Stimulated activated CD8-positive, alpha-beta memory T cell treated with anti-CD3 and anti-CD28 coated beads, Interleukin-7, amount 100 ng/mL, for 1 hour (primary cell): ENCODE measurements at places on chromosomes 2 and 18.

- no peak for DNase-seq
Observed at GRCh38 chr18:1522249-1522615, 617.6 kb downstream of the ADCYAP1 start.

DNA sequence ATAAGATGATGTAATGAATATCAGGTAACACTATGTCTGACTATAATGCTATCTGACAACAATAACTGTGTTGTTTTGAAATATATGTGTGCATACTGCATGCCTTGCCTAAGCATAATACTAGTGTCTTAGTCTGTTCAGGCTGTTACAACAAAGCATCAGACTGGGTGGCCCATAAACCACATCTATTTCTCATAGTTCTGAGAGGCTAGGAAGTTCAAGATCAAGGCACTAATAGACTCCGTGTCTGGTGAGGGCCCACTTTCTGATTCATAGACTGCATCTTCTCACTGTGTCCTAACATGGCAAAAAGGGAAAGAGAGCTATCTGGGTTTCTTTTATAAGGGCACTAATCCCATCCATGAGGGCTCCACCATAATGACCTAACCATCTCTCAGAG is 80.1 kb downstream of the SUCLG1 start:
- DNase-seq = no peak

DNA sequence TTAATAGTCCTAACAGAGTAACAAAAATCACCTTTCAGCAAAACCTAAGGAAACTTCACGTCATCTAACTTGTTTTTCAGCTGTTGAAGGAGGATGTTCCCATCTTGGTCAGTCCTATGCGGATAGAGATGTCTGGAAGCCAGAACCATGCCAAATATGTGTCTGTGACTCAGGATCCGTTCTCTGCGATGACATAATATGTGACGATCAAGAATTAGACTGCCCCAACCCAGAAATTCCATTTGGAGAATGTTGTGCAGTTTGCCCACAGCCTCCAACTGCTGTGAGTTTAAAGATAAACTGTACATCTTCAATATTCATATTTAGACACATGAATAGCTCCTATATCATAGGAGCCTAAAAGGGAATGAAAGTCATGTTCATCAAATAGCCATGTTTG is 10.5 kb downstream of the COL3A1 start:
- DNase-seq = no peak

GRCh38 chr2:174158003-174158402 is 90.3 kb downstream of the OLA1 start:
- no peak for DNase-seq

GRCh38 chr2:8170552-8171327 is 511.1 kb upstream of the ID2 start:
- DNase-seq = no peak

- no peak for DNase-seq
Observed at GRCh38 chr2:164504253-164504652, 117.0 kb downstream of the GRB14 start.
